NCI-H446 (cell line): ENCODE measurements at places on chromosomes 1 and 21.

GRCh38 chr1:216221260-216221700 is 202.0 kb downstream of the USH2A start:
- peak; percentile 51 for DNase-seq

DNA sequence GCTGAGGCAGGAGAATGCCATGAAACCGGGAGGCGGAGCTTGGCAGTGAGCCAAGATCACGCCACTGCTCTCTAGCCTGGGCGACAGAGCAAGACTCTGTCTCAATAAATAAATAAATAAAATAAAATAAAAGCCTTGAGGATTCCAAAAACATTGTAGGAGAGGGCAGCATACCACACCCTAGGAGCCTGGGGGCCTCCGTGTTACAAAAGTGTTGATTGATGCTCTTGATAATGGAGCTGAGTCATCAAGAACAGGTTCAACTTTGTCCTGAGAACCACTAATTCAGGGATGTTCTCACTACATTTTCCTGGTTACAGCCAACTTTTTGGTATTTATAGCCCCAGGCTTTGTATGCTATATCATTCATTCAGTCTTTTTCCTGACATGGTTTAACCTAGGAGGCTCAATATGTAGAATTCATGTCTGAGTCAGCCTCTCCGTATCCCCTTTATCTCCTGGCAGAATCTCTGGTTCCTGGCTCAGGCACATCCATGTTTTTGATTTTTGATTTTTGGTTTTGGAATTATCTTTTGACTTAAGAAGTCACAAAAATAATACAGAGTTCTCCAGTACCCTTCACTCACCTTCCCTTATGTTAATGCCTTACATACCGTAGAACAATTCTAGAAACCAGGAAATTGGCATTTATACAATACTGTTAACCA is 69.4 kb downstream of the LRRC8D start:
- DNase-seq = no peak

- DNase-seq = no peak
Measured at GRCh38 chr21:39022863-39023693, 160.2 kb downstream of the PSMG1 start.

GRCh38 chr1:20403423-20404145 is 82.4 kb downstream of the CAMK2N1 start:
- no peak for DNase-seq

- DNase-seq = no peak
Measured at GRCh38 chr1:91781901-91782622, 103.9 kb downstream of the TGFBR3 start.

- no peak for DNase-seq
Measured at GRCh38 chr1:111174070-111174469, 26.4 kb downstream of the DENND2D start.

GRCh38 chr1:201181323-201181722 is 9.3 kb upstream of the IGFN1 start:
- DNase-seq = no peak

GRCh38 chr1:16920951-16921350 is 780 bp upstream of the CROCC start:
- DNase-seq = no peak

- DNase-seq = no peak
Measured at GRCh38 chr1:43931711-43932660, 1.6 kb upstream of the ARTN start.

- peak; percentile 83 for DNase-seq
Measured at GRCh38 chr1:48916130-48917069, 139.7 kb upstream of the BEND5 start.

GRCh38 chr1:6248932-6249738 is 5.2 kb downstream of the HES3 start:
- no peak for DNase-seq

- no peak for DNase-seq
Measured at GRCh38 chr1:173861731-173862145, 6.1 kb downstream of the GAS5 start.

- no peak for DNase-seq
Measured at GRCh38 chr1:214026985-214027384, 39.2 kb downstream of the PROX1 start.

DNA sequence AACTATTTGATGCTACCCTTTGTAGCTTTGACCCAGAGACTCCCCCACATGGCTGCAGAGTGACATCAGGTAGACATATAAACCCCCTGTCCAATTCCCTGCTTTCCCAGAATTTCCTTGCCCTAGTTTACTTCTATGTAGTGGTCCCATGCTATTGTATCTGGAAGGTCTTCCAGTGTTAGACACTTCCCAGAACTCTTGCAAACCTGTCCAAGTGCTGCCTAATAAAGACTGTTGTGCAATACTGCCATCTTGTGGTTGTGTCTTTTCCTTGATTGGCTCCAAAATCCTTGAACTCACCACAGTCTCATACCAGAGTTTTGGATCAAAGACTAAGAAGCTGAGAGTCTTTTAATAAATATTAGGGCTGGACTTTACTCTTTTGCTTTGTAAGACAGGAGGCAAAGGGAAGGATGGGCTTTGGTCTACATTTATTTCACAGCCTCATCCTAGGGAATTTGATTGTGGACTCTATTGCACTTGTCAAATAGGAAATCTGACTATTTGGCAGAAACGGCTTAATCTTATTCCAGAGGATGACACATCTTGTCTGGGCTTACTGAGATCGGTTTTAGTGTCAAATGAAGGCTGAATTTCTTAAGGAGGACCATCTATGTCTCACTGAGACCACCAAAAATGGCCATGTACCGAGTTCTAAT is 169.9 kb downstream of the LRRC7 start:
- peak; percentile 95 for DNase-seq

- DNase-seq = peak; percentile 96
Measured at GRCh38 chr1:27154991-27155781, at the start of gene SLC9A1. SLC9A1 (minus strand) TSS chr1:27155125; CDS start chr1:27154334, 791 bp downstream.

DNA sequence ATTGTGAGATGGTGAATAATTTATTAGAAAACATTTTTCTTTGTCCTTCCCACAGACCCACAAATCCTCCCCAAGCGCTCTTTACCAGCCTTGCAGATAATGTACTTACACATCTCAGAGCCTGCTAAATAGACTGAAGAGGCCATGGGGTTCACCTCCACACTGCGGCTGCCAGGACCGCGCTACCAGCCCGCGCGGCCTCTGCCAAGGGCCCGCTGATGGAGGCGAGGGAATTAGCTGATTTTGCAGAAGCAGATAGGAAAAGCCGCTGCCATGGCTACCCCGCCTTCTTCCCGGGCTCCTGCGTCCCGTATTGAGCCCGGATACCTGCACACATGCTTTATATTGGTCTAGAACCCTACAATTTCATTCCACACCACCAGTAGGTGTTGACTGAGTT is 248.0 kb upstream of the FOXD3 start:
- no peak for DNase-seq

DNA sequence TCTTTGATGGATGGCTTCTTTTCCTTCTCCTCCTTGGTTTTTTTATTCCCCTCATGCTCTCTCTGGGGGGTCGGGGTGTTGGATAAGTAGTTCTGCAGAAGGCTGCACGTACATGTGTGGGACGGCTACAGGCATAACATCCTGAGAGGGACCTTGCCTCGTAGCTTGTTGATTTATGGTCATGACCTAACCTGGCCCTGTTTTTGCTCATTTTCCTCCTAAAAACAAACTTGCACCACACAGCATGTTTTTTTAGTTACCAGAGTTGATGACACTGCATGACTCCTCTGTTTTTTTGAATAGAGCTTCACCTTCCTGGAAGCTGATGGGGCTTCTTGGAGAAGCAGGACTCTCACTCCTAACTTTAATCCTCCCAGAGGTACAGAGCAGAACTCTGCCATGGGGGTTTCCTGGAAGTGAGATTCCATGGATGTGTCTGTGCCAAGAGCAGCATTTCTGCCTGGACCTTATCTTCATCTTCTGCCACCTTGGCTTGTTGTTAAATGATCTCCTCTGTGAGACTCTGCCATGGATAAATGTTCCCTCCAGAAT is 114.7 kb downstream of the PAPPA2 start:
- DNase-seq = no peak

DNA sequence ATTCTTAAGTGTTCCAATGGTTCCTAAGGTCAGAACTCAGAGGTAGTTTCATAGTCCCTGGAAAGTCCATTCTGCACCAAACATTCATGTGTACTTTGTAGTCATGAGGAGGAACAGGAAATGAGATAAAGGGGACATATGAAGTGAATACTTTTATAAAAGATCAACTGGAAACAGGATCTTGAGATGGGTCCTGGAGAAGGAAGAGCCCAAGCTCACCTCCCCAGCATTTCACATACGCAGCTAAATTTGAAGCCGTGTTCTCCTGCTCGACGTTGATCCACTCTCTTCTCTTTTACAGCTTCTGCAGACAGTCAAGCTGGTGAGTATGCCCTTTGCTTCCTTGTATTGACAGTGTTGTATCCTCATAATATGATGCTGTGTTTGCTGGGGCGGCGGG is 429 bp downstream of the FCGR2A start:
- DNase-seq = no peak

- DNase-seq = no peak
Measured at GRCh38 chr21:25709684-25710265, 24.9 kb downstream of the ATP5PF start.

- no peak for DNase-seq
Measured at GRCh38 chr21:34878501-34878900, 170.6 kb downstream of the RUNX1 start.

DNA sequence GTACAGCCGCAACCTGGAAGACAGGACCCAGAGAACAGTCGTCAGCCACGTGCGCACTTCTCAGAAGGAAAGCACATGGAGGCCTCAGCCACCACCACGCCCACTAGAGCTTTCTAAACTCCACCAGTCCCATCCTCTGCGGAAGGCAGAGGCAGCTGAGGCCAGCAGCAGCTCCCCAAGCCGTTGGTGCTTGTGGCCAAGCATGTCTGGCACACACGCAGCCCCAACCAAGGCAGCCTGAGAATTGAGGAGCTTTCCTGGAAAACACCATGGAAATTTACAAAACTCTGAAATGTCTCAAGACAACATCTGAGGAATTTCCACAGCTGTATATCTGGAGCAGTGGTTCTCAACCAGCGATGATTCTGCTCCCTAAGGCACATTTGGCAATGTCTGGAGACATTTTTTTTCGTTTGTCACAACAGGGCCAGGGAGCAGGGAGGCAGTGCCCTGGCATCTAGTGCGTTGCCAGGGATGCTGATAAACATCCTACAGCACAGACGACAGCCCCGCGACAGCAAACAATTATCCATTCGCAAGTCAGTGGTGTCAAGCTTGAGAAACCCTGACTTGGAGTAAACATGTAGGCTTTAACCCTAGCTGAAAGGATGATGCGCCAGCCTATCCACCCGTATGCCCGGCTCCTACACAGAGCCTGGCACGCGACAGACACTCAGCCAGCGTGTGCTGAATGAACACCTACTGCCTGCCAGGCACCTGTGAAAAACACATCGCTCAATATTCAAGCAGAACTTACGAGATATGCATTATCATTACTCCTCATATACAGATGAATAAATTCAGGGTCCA is 24.7 kb downstream of the NPHP4 start:
- no peak for DNase-seq

GRCh38 chr1:236834876-236835275 is 39.8 kb downstream of the MTR start:
- DNase-seq = no peak

GRCh38 chr1:199124351-199124750 is 485.5 kb downstream of the PTPRC start:
- no peak for DNase-seq

GRCh38 chr1:98881901-98882300 is 122.8 kb downstream of the PLPPR5 start:
- no peak for DNase-seq

DNA sequence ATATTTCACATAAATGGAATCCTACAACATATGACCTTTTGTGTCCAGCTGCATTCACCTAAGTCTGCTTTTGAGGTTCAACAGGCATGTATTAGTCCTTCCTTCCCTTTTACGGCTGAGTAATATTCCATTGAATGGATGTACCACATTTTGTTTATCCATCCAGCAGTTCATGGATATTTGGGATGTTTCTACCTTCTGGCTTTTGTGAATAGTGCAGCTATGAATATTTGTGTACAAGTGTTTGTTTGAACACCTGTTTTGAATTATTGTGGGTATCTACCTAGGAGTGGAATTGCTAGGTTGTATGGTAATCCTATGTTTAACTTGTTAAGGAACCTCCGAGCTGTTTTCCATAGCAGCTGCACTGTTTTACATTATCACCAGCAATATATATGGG is 62.3 kb upstream of the DESI2 start:
- DNase-seq = no peak

- no peak for DNase-seq
Measured at GRCh38 chr1:183365676-183366075, 52.5 kb downstream of the NMNAT2 start.

DNA sequence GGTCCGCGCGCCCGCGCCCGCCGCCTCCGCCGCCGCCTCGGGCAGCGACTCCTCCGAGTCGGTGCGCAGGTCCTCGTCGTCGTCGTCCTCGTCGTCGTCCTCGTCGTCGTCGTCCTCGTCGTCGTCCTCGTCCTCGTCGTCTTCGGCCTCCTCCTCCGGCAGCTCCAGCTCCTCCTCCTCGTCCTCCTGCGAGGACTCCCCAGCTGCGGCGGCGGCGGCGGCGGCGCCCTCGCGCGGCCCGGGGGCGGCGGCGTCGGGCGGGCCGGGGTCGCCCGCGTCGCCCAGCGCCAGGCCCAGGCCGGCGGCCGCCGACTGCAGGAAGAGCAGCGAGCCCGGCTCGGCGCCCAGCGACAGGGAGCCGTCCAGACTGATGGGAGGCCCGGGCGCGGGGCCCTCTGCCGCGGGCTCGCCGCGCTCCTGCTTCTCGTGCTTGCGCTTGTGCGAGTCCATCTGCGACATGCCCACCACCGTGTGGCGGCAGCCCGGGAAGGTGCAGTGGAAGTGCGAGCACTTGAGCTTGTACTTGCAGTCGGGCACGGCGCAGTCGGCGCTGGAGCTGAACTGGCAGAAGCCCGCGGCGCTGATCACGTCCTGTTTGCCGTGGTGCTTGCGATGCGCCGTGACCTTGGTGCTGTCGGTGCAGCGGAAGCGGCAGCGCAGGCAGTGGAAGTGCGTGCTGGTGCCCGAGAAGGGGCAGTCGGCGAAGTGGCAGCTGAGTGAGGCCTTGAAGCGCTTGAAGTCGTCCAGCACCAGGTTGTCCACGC is 157.3 kb downstream of the CASZ1 start:
- DNase-seq = no peak

DNA sequence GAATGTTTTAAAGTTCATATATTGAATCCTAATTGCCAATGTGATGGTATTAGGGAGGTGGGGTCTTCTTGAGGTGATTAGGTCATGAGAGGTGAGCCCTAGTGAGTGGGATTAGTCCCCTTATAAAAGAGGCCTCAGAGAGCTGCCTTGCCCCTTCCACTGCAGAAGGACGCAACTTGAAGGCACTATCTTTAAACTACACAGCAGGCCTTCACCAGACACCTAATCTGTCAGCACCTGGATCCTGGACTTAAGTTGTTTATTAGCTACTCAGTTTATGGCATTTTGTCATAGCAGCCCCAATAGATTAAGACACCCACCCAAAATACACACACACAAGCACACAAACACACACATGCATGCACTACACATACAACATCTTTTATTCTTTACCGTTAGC is 61.4 kb downstream of the DAB1 start:
- DNase-seq = no peak

- peak; percentile 82 for DNase-seq
Measured at GRCh38 chr1:54227091-54227602, 27.2 kb downstream of the MRPL37 start.

GRCh38 chr1:157993147-157993917 is at the start of gene KIRREL1:
KIRREL1 (plus strand) TSS chr1:157993645; CDS start chr1:157993677, 32 bp downstream.
- DNase-seq = peak; percentile 57
